Foreskin fibroblast (primary cell): ENCODE measurements at places on chromosomes 4 and X.

DNA sequence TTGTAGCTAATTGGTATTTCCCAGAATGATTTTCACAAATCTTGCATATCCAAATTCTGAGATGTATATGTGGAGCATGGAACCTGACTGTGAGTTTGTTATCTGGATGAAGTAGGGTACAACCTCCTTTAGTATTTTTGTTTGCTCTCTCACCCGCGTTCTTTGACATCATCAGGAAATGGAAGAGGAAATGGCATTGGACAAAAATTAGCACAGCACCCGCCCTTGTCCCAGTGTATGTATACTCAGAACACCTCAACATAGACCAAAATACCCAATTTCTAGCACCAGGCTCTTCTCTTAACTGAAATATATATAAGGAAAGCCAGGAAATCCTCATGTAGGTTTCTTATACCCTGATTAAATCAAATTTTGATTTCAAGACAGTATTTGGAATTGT, 6.9 kb upstream of the PGRMC2 start:
- no peak for DNase-seq

DNA sequence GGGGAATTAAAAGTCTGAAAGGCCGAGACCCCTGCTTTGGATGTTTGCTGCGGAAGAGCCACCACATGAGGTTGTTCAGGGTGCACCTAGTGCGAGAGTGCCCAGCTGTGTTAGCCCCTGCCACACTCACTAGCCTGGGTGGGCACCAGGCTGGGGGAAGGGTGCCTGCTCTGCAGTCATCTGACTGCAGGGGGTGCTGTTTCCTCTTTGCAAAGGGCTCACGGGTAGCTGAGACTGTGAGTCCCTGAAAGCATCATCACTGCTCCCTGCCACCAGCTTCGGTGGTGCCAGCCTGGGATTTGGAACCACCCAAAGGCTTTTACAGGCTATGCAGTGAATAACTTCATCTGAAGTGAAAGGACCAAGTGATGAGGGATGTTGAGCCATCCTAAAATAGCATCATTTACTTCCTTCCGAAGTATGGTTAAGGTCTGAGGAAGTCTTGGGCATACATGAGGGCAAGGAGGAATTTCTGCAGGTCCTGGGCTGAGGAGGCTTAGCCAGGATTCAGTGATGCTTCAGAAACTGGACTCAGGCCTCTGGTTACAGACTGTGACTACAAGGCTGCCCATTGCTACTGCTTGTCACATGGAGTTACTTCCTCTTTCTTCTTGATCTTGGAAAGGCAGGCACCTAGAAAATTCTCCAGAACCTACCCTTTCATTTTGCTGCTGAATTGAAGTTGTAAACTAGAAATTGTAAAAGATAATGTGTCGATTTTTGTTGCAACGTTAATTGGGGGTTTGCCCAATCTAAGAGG, 293.2 kb upstream of the PRPS2 start:
- DNase-seq, result no peak

DNA sequence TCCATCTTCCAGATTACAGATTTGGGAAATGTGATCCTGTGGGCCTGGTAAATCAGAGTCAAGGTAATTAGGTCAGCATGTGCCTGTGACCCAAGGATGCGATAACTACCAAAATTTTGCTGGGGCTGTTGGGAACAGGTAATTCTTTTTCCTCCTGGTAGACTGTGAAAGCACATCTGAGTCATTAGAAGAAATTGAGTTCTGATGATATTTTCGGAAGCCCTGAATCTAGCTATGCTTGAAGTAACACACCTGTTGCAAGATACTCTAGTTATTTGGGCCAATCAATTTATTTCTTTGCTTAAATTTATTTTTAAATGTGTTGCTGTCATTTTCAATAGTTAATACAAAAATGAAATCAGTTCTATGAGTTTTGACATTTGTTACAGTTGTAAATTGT, 903.6 kb downstream of the RPA4 start:
- no peak for DNase-seq

GRCh38 chrX:11426712-11427452, 133.7 kb downstream of the AMELX start:
- DNase-seq, result no peak

GRCh38 chr4:185411849-185412248, 13.9 kb downstream of the UFSP2 start:
- DNase-seq, result no peak
